CD4-positive, alpha-beta T cell treated with Interleukin-10 for 1 hour (primary cell): ENCODE measurements at places on chromosomes 16 and 17.

GRCh38 chr17:57271821-57272220 lies 15.5 kb downstream of the MSI2 start:
- no peak for DNase-seq

- no peak for DNase-seq
Measured at GRCh38 chr17:43979671-43980070, 24.8 kb upstream of the NAGS start.

DNA sequence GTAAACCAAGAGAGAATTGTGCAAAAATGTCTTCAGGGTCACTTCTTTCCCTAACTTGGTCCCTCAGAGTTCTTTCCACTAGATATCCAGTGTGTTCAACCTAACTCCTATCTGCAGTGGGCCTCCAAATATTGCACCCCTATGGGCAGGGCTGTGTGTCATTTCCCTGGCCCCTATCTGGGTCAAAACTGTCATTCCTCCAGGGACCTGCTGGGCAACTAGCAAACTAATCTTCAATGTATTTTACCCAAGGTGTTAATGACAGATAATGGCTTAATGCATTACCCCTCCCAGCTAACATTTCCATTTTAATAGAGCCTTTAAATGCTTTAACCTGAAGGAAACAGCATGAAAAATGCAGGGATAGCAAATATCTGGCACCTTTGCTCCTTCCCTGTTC lies 25.8 kb upstream of the SKAP1 start:
- DNase-seq, result no peak

DNA sequence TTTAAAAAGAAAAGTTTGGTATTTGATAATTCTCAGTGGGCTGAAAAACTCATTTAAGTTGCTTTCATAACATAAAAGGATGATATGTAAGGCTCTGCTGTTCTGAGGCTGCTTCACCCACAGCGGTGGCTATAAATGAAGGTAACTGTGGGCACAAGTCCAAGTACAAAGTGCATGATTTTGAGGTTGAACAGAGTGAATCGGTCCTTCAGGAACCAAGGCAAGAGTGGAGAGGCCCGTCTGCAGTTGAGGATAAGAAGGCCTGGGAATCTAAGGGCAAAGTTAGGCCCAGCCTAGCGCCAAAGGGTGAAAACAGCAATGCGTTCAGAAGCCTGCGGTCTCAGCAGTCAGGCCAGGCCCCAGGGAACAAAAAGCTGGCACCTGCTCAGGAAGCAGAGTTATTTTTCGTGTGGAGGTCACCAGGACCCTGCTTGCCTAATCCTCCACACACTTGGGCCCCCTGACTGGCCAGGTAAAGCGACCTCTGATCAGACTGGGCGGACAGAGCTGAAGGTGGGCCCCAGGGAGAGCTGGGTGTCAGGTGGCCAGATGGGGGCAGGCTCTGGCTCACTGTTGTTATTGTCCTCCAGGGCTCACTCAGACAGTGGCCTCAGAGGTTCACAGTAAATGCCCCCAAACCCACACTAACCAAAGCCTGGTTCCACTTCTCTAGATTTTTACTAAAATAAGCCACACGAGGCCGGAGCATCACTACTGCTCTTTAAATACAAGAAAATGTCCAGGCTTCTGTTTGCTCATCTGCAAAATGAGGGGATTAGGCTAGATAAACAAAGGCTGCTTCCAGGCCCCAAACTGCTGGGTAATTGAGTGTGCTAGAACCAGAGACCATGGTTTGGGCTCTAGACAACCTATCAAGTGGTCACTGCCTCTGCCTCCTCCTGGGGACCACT lies 46.5 kb downstream of the TEX2 start:
- no peak for DNase-seq

GRCh38 chr16:66369055-66369592 lies 2.6 kb downstream of the CDH5 start:
- no peak for DNase-seq

- no peak for DNase-seq
Measured at GRCh38 chr17:40912486-40913210, 24.8 kb downstream of the KRT23 start.

DNA sequence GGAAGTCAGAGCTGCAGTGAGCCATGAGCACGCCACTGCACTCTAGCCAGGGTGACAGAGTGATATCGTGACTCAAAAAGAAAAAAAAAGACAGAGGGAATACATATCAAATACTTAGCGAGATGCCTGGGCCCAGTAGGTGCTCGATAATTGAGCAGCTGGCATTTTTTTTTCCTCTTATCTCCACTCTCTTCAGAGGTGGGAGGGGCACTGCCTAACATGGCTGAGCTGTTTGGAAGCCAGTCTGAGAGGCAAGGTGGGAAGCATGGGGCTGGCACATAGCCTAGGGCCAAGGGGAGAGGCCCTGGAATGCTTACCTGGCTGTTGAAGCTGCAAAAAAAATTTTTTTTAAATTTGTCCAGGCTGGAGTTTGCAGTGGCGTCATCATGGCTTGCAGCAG lies 38.4 kb downstream of the HIC1 start:
- DNase-seq, result no peak

DNA sequence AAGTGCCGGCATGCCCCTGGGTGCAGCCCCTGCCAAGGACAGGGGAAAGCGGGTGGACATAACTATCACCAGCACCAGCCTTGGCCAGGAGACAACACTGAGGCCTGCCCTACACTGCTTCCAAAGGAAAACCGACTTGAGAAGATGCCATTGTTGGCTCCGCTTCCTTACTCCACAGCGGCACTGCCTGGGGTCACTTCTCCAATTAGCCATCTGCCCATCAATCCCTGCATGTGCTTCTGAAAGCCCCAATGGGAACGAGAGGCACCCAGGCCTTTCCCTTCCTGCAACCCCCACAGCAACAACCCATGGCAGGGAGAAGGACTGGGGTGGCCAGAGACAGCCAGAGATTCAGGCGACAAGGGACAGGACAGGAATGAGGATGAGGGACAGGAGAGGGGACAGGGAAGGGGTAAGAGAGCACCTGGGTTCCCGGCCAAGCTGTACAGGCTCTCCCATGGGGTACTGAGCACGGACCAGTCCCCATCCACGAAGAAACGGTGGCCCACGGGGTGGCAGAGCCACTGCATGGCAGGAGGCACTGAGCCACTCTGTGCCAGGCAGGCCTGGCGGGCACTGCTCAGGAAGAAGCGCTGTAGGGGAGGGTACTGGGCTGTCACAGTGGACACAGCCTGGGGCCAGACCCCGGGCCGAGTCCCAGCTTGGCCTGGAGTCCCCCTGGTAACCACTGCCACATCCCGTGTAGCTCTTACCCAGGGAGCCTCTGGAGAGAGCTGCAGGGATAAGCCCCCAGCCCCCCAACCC lies 21.2 kb downstream of the SREBF1 start:
- no peak for DNase-seq

DNA sequence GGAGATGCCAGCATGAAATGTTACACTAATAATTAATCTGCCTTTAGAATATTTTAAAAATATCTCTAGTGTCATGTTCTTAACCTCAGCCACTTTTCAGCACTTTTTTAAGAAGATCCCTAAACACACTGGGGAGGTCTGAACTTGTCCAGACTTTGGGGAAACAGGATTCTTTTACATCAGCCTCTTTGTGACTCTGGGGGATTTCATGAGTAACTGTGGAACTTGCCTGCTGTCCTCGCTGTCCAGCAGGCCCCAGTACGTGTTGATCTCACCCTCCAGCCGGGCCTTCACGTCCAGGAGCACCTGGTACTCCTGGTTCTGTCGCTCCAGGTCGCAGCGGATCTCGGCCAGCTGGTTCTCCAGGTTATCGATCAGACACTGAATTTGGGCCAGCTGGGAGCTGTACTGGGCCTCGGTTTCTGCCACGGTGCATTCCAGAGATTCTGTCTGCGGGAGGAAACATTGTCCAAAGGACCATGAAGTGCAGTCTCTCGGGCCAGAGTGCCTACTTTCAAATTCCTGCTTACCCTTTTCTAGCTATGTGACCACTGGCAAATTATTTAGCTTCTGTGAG lies 5.5 kb downstream of the KRT40 start:
- no peak for DNase-seq

- no peak for DNase-seq
Measured at GRCh38 chr16:86379505-86379846, 130.9 kb upstream of the FOXF1 start.

DNA sequence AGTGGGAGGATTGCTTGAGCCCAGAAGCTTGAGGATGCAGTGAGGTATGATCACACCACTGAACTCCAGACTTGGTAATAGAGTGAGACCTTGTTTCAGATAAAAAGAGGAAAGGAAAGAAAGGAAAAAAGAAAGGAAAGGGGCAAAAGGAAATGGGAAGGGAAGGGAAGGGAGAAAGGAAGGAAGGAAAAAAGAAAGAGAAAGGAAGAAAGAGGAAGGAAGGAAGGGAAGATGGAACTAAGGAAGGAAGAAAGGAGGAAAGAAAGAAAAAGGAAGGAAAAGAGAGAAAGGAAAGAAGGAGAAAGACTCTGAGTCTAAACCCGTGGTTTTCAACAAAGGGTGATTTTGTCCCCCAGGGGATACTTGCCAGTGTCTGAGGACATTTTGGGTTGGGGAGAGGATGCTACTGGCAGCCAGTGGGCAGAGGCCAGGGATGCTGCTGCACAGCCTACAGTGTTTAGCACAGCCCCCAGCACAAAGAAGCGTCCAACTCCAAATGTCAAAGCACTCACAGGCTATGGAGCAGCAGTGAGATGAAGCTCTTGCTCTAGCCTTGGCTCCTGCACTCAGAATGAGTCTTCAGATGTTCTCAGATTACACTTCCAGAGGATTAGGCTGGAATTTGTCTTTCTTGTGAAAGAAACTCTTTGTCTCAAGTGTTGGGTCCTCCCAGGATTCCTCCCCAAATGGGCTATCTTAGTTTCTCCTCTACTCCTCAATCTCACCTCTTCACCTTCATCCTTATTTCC lies 64.2 kb downstream of the BMERB1 start:
- no peak for DNase-seq

DNA sequence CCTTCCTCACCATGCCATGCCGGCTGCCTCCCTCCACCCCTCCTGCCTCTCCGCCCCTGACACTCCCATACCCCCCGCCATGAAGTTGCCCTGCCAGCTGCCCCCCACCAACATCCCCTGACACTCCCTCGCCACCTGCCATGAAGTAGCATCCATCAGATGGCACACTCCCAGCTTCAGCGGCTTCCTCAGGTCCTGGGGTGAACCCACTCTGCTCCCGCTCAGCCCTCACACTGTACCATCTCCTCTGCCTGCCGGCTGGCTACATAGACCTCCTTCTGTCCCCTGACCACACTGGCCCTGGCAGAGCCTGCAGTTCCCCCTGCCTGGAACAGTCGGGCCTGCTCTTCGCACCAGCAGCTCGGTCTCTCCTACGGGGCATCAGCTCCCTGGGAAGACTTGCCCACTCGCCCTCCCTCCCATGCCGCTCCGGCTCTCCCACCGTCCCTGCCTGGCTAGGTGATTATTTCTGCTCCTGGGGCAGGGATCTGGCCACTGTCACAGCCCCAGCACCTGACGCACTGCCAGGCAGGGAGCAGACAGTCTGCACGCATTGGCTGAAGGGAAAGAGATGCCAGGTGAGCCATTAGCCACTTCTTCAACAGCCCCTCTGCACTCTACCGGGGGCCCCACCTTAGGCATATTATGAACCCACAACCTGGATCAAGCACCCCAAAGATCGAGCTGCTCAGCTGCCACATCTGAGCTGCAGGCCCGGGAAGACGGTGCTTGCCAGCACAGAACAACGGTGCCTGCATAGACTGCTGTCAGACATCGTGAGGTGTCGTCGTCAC lies 9.0 kb downstream of the CANT1 start:
- DNase-seq, result no peak

DNA sequence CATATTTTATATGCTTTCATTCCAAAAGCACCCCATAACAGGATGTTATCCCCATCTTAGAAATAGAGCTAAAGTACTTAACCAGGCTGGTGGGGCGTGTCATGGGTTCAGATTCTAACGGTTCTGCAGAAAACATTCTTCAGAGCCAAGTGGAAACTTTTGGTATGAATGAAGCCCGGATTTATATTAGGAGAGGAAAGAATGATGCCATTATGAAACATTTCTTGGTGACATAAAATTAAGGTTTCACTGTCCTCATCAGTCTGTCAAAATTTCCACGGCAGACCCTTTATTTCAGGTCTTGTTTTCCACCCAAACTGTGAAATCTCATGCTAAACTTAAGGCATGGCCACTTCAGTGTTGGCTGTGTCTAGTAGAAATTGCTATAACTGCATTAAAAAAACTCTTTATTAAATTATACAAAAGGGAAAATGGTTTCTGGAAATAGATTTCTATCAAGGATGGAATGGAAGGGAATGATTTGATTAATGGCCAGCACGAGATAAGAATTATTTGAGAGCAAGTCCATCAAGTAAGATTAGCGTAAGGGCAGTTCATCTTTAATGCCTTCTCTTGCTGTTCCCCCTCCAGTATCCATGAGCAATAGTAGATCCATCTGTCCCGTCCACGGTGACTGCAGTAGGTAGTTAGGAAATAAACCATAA lies 11.7 kb downstream of the PRKCA start:
- DNase-seq, result no peak

DNA sequence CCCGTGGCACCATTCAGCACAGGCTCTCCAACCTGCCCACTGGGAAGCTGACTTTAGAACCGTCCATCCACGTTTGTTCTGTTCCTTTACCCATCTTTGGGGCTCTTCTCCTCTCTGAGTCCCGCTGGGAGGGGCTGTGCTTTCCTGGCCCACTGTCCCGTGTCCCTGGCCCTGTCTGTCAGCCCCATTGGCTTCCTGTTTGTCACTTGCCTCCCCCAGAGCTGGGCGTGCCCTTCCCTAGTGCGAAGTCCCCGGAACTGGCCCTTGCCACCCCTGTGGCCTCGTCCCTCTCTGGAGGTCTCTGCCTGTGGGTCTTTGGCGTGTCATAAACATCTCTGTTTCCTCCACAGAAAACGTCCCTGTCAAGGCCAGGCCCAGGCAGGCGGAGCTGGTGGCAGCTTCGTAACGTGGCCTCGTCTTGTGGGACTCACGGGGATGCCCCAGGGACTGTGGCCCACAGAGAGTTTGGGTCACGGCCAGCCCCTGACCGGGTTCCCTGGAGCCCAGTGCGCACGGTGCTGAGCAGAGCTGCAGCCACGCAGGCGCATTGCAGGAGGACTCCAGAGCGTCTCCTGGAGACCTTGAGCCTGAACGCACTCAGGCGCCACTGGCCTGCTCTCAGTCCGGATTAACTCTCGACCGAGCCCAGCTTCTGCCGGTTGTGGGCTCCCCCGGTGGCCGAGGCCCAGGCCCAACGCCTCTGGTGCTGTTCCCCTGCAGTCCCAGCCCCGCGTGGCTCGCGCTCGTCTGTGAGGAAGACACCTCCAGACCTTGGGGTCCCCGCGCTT lies 7.3 kb downstream of the CHMP6 start:
- no peak for DNase-seq

DNA sequence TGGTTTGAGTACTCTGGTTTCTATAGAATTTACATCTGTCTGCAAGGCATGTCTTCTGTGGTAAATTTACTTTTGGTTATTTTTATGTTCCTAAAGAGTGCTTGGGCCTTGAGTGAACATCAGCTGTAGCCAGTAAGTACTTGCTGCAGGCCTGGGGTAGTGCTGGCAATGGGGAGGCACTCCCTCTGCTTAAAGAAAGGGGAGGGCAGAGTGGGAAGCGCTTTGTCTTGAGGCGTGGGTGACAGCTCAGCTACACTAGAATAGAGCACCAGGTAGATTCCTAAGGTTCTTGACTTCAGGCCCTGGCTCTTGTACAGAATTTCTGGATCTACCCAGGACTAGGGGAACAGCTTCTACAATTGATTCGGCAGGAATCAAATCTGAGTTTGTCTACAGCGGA lies 50.6 kb downstream of the MPHOSPH6 start:
- no peak for DNase-seq

- peak; percentile 85 for DNase-seq
Measured at GRCh38 chr16:68264128-68265077, at the start of gene SLC7A6. Gene SLC7A6 (plus strand): TSS chr16:68264526. CDS start chr16:68274727, 10,201 bp downstream.

- DNase-seq, result no peak
Measured at GRCh38 chr16:15034266-15035162, 21.4 kb downstream of the NTAN1 start.
